ENCODE measurements at places on chromosomes 16 and 17.

DNA sequence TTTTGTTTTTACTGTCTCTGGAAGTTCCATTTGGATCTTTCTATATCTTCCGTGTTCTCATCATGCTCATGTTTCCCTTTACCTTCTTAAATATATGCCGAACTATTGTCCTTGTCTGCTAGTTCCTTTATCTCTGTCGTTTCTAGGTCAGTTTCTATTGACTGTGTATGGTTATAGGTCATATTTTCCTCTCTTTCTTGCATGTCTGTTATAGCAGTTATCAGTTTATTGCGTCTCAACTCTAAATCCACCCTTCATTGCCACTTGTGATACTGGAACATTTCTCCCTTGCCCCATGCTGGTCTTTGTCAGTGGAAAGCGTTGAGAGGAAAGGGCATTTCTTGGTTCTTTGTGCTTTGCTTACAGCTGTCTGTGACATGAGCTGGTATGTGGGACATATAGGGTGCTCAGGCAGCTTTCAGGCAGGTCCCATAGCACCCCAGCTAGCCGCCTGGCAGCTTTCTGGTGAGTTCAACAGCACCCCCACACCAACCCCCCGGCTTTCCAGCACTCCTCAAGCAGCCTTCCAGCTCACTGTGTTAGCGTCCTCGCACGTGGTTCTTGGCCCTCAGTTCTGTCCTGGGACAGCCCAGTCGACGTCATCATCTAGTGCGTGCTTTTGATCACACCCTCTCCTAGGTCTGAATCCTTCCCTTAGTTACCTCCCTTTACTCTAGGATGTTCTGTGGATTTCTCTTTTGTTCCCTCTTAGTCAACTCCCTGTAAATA lies 15.4 kb upstream of the DNASE1 start:
- DNase-seq, result no peak

DNA sequence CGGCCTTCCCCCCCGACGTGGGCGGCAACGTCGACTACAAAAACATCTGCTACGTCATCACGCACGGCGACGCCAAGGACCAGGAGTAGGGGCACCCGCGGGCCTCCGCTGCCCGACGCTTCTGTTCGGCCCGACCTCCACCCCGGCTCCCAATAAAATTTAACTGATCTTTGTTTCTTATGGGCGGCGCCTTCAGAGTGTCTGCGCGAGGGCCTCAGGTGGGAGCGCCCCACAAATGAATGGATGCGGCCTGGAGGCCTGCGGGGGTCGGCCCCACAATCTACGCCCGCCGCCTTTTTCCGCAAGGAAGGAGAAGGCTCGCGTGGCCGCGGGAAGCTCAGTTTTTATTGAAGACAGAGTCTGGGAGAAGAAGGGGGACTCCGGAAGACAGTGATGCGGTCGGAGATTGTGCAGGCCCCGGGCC lies 3.2 kb downstream of the MYL11 start:
- no peak for DNase-seq

DNA sequence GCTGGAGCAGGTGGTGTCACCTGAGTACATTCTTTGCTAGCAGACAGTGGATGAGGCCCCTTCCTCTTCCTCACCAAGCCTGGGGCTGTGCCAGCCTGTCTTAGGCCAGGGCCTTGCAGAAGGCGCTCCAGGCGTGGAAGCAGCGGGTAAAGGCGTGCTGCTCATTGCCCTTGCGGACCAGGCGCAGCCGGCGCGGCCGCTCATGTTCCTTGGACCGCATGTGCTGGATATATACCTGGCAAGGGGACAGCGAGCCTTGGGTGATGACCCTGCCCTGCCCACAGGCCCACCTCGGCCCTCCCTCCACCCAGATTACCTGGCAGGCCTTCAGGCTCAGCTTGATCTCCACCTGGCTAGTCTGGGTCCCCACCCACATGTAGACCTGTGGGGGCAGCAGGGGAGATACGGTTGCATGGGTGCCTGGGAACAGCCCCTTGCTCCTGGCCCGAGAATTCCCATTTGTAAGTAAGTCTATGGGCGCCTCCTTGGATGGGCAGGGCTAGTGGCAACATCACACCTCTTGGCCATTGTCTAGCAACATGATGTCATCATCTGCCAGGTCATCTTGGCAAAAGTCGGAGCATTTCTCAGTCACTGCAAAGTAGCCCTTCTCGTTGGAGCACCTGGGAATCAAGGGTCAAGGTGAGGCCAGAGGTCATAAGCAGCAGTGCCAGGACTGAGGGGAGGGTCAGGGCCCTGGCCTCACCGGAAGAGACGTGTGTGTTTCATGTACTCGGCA lies 13.3 kb downstream of the FLII start:
- DNase-seq, result no peak

GRCh38 chr17:72598695-72599094 lies 477.9 kb downstream of the SOX9 start:
- no peak for DNase-seq

DNA sequence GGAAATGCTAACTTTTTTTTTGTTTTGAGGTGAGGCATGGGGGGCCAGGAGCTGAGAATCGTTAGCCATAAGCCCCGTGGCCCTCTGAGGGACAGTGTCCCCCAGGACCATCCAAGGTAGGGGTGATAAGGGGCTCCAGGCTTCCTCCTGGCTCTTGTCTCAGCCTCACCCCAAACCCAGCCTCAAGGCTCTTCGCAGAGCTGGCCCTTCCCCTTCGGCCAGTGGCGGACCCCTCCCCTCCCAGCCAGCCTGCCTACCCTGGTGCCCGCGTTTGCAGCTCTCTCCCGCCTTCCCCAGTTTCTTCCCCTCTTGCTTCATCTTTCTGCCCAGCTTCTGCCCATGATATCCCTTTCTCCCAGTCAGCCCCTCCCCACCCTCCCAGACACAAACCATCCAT lies 22.7 kb upstream of the ATP2A3 start:
- no peak for DNase-seq
